ENCODE measurements at places on chromosomes 11 and 22.

GRCh38 chr11:128493570-128493965, 93.8 kb downstream of the ETS1 start:
- no peak for DNase-seq

GRCh38 chr11:104895634-104896033, 2.6 kb downstream of the CASP12 start:
- no peak for DNase-seq

- DNase-seq = no peak
Measured at GRCh38 chr11:122727101-122727929, 71.8 kb downstream of the UBASH3B start.

DNA sequence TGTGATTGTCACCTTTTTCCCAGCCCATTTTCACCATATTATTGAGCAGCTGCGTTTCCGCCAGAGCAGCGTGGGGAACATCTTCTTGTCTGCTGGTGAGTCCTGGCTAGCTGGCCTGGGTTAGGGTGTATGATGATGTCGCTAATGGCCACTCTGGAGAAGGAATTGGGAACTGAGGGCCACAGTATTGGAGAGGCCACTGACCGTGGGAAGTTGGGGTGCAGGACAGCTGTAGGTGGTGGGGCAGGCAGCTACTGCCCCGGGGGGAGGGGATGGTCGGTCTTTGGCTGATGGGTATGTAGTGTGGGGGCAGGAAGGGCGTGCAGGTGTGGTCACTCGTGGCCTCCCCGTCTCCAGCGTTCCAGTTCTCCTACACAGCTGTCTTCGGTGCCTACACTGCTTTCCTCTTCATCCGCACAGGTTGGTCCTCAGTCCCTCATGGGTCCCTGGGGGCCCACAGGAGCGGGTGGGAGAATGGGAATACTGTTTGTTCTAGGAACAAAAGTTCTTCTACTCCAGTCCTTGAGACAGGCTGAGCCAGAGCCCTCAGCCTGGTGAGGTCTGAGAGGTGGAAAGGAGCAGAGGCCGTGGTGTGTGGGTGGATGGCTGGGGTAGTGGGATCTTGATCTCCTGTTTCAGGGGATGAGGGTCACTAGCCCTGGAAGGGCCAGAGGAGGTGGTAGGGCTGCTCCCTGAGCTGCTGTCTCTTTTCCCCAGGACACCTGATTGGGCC, 2.1 kb downstream of the RCE1 start:
- no peak for DNase-seq

GRCh38 chr22:19982991-19983578, 33.5 kb downstream of the ARVCF start:
- DNase-seq = no peak

- DNase-seq = no peak
Measured at GRCh38 chr22:26975865-26976264, 318.5 kb downstream of the MIAT start.

DNA sequence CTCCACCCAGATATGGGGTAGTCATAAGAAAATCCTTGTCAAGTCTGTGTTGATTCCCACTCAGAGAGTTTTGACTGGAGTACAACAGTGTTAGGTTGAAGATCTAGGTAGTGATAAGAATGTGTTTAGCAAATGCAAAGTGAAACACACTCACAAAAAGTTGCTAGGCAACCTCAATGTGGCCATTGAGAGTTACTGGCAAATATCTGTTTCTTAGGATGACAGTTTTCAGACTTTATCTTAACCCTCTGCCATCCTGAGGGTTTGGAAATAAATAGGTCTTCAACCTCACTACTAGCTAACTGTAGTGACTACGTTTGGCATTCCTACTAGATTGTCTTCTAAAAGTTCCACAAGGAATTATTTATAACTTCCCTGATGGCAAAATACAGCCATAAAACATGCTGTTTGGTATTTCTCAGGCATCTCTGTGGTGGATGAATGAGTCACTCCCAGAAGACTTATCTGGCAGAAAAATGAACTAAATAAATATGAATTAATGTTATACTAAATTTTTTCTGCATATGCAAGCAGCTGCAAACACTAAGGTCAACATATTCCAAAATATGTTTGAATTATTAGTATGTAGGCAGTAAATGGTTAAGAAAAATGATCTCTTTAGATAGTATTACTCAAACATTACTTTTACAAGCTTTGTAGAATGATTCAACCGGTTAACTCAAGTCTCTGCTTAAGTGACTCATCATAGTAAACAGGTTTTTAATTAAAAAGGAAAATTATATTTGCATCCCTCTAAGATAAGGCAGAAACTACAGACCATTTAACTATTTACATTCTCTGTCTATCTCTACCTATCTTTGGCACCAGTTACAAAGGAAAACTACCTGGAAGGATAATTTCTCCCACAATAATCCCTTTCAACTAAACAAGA, 17.1 kb upstream of the SYTL2 start:
- no peak for DNase-seq

- no peak for DNase-seq
Measured at GRCh38 chr11:57597461-57597915, at the start of gene SERPING1. Gene SERPING1, plus strand, starts transcription at chr11:57597685. Its CDS starts 586 bp downstream, at chr11:57598271.

GRCh38 chr11:122046846-122047245, 69.2 kb downstream of the BLID start:
- no peak for DNase-seq

GRCh38 chr11:113521737-113522517, 46.7 kb upstream of the DRD2 start:
- DNase-seq = no peak

GRCh38 chr11:104320097-104320496, 156.2 kb upstream of the PDGFD start:
- DNase-seq = no peak

GRCh38 chr11:2955906-2956476, 26.8 kb upstream of the PHLDA2 start:
- DNase-seq = no peak

- no peak for DNase-seq
Measured at GRCh38 chr22:30955153-30955552, 13.4 kb downstream of the MORC2 start.

- DNase-seq = no peak
Measured at GRCh38 chr11:96287822-96288439, 55.1 kb downstream of the MAML2 start.

DNA sequence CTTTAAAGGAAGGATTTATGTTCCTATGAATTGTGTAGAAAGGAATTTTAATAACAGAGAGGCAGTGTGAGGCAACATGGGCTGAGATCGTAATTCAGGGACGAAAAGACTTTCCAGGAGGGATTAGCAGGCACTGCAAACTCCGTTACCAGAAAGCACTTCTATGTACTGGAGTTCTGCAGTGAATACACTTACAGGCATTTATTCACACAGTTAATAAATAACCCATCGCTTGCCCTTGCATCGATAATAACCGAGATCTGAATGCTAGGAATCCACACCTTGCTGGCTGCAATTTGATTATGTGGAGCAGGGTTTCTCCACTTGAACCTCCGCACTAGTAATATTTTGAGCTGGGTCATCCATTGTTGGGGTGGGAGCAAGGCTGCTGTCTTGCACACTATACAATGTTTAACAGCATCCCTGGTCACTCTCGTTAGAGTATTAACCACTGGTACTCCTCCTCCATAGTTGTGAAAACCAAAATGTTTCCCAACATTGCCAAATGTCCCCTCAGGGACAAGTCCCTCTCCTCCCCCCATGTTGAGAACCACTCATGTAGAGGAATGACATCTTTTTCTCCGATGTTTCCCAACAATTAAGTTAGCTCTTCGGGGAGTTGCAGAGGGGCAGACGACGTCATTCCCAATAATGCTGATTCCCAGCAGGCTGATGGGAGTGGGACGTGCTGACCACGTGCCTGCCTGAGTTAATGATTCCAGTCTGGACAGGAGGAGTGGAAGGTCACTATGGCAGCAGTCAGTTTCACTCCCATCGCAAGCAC, 99.5 kb downstream of the SNX19 start:
- DNase-seq = no peak

DNA sequence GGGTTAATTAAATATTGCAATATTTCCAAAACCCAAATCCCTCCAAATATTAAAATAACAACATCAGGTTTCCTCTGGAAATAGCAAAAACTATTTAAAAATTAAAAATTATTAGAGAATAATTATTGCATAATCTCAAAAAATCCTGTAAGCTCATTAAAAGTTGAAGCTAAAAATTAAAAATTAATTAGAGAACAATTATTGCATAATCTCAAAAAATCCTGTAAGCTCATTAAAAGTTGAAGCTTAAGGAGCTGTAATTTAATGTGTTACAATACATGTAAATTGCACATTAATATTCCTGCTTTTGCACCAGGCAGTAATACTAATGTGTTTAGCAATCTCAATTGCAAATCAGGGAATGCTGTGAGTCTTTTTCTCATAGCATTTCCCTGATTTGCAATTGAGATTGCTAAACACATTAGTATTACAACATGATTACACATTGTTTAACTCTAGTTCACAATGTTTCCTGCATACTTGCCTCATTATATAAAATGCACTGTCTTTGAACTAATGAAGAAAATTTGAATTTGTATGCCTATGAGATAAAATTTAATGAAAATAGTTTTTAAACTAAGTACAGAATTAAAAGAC, 247.7 kb downstream of the GUCY1A2 start:
- no peak for DNase-seq

GRCh38 chr11:116515664-116516184, 257.1 kb downstream of the BUD13 start:
- no peak for DNase-seq

DNA sequence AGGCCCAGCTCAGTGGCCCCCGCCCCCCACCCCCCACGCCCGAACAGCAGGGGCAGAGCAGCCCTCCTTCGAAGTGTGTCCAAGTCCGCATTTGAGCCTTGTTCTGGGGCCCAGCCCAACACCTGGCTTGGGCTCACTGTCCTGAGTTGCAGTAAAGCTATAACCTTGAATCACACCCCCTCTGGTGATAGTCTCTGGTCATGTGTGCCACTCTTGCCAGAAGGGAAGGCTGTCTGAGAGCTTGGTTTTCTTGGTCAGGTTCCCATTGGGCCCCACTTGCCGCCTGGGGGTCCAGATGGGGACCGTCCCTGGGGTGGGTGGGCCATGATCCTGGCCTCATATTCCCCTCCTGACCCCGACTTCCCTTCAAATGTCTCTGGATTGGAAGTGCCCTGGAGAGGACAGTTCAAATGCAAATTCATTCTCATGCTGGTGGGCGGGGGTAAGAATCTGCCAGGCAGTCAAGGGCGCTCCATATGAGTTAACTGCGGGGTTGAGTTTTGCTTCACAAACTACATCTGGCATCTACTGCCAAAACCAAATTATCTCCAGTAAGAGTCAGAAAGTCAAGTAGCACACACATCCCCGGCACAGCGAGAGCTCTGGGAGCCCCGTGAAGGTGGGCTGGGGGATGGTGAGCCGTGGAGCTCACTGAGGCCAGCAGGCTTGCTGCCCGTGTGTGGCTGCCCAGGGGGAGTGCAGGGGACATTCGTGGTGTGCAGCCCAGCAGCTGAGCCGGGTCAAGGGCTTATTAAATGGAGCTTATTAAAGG, 35.7 kb downstream of the B3GAT1 start:
- no peak for DNase-seq

GRCh38 chr11:10728789-10729472, 22.1 kb upstream of the CTR9 start:
- no peak for DNase-seq

All from suppressor macrophage treated with lipopolysaccharide for 1 hour (primary cell).